ENCODE measurements at places on chromosomes 5 and 9. TPM values are rescaled to one million over a fixed set of nuclear protein-coding genes. Genes with fewer than 3 reads are reported as not detected.

The BASP1 gene
- total RNA-seq, result 57.8 TPM

The FASTKD3 gene
- total RNA-seq, result 9.1 TPM

The PCDHGB5 gene
- total RNA-seq, result 27.2 TPM

The SLC35A4 gene
- total RNA-seq, result 47.1 TPM

The SURF6 gene
- 17.1 TPM for total RNA-seq

The LCN15 gene
- total RNA-seq, result not detected

The FBP2 gene
- not detected for total RNA-seq

The CAMSAP1 gene
- total RNA-seq, result 37.7 TPM
